IMR-90 (cell line): ENCODE measurements at places on chromosomes 5 and 9.

- DNase-seq, result peak; percentile 16
Measured at GRCh38 chr5:58043032-58043945, 416.6 kb downstream of the PLK2 start.

- no peak for DNase-seq
Measured at GRCh38 chr9:21491756-21492155, 9.6 kb upstream of the IFNE start.

GRCh38 chr5:9775339-9775738 lies 145.2 kb upstream of the TAS2R1 start:
- peak; percentile 73 for DNase-seq

DNA sequence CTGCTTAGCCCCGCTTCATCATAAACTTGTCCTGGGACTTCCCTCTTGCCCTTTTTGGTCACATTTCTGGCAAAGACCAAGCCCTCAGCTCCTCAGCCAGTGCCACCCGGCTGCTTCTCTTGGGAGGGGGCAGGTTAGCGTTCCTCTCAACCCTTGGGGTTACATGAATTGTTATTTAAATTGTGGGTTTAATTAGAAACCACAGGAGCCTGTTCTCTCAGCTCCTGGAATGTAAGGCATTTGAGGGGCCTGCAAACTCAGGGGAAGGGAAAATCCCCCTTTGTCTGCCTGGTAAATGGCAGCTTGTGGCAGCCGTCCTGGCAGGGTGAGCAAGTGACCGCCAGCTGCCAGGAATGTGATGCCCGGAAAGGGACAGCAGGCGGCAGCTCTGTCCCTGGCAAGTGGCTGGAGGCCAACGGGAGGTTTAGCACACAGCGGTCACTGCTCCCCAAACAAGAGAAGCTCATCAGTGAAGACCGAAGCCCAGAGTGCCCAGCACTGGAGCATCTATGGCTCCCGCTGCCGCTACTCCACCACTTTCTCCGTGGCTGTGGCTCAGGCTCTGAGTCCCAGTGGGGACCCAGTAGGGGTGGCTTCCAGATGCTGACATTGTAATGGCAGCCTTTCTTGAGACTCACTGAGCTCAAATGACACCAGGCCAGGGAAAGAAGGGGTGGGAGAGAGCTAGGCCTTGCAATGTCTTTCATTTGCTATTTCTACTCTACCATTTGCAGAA lies 51.7 kb downstream of the SHB start:
- DNase-seq, result peak; percentile 62

GRCh38 chr5:159135896-159136531 lies 36.3 kb upstream of the EBF1 start:
- DNase-seq, result peak; percentile 72
